ENCODE measurements at places on chromosomes 5 and 9.

DNA sequence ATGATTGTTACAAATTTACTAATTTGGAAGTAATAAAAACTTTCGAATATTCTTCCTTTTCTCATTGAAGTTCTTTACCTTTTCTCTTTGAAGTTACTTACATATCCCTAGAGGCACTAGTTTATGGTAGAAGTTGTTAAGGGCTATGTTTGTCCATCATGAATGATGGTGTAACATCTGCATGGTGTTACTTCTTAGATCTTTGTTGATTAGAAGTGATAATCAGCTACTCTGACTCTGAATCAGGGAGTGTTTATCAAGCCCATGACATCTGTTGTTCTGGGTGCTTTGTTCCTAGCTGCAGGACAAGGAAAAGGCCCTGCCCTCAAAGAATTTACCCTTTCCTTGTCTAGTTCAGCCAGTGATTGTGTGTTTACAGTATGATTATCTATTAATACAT is 32.9 kb downstream of the MAP3K1 start:
- no peak for DNase-seq

DNA sequence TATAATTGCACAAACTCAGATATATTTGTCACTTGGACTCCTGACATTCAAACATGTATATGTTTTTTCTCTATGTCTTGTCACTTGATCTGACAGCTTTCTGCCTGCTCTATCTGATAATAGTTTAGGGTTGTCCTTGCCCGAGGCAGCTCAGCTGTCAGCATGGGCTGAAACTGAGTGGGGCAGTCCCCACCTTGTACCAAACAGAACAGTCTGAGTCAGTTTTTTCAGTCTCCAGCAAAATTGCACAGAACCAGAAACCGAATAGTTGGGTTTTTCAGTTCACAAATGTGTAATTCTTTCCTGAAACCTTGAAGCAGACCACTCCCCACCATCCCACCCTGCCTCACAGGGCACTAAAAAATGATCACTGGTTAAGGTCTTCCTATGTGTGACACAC is 9.5 kb upstream of the HAND1 start:
- no peak for DNase-seq

DNA sequence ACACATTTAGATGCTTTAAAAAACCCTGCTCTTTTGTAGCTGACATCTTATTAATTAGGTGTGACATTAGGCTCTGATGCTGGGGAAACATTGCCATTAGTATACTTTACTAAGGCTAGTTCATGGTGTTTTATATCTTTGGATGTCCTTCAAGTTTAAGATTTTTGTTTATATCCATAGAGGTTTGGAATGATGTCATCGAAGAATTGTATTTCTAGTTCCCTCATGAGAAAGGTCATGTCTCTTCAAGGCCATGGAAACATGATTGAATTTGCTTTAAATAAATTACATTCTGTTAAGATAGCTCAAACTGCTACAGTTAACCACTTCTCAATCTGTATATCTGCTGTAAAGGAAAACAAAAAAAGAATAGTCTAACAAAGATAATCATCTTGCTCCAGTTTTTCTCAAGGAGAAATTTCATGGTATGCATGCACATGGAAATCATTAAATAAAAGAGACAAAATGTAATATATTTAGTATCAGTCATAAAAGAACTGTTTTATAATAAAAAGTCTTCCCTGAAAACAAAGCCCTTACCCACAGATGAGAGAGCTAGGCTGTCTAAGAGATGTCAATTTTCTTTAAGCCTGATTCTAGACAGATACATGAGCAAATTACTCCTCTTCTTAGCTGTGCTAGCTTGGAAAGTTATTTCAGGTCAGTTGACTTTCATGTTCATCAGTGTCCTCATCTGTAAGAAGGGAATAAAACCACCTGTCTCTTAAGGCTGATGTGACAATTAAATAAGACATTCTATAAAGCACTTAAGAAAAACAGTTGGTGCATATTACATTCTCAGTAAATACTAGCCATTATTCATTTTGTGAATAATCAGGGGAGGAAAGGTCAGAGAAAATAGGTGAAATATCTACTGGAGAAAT is 25.0 kb upstream of the STARD4 start:
- DNase-seq, result no peak

DNA sequence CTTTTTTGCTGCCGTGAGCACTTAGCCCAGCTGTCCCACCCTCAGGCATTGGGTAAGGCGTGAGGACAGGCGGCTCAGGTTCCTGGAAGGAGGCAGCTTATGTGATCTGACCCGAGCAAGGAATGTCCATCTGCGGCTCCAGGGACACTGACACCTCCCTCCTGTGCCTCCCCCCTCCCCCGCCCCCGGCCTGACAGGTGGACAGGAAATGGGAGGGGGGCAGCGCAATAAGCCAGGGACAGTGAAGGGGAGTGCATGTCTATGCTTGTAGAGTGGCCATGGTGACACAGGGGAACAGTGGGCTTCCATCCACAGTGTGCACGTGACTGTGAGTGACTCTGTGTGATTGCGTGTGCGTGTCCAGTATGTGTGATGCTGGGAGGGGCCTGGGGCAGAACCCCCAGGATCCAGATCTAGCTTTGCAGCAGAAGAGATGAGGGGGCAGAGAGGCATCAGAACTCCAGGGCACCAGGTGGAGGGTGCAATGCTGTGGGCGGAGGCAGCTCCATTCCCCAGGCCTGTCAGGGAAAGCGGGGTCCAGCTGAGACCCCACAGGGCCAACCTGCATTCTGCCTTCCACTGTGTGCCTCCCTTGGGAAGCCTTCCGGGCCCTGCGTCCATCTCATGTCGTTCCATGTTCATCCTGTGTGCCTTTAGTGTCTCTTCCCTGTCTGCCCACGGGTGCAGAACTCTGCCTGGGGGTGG is 30.5 kb downstream of the CNTFR start:
- DNase-seq, result no peak

GRCh38 chr9:84993105-84993504 is 323.6 kb downstream of the NTRK2 start:
- no peak for DNase-seq

- DNase-seq, result no peak
These were observed 205.0 kb downstream of the DOCK8 start for GRCh38 chr9:419571-420171.

- no peak for DNase-seq
These were observed 99.3 kb downstream of the ACTBL2 start for GRCh38 chr5:57383093-57383861.

DNA sequence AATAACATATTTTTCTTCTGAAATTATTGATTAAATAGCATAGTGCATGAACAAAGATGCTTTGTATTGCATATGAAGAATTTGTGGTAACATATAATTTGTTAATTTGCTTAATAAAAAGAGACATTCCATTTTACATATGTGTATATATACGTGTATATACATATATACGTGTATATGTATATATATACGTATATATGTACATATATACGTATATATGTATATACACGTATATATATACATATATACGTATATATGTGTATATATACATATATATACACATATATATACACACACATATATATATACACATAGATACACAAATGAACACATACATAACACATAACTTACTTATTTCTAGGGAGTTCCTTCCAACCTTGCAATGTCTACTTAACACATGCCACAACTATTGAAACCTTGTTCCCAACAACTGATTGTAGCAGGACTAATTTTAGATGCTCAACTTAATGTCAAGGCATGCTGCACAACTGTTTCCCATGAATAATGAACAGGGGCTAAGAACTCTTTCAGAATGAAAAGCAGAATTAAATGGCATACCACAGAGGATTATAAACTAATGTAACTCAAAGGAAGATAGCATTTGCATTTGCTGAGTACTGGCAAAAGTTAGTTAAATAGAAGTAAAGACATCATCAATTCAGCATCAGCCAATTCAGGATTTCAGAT is 17.4 kb downstream of the KIF24 start:
- no peak for DNase-seq

GRCh38 chr9:36264896-36265295 is 6.6 kb upstream of the GNE start:
- no peak for DNase-seq

- no peak for DNase-seq
These were observed 182.2 kb downstream of the MCTP1 start for GRCh38 chr5:95102687-95103086.

GRCh38 chr5:172855597-172856292 is 21.7 kb downstream of the ERGIC1 start:
- no peak for DNase-seq

DNA sequence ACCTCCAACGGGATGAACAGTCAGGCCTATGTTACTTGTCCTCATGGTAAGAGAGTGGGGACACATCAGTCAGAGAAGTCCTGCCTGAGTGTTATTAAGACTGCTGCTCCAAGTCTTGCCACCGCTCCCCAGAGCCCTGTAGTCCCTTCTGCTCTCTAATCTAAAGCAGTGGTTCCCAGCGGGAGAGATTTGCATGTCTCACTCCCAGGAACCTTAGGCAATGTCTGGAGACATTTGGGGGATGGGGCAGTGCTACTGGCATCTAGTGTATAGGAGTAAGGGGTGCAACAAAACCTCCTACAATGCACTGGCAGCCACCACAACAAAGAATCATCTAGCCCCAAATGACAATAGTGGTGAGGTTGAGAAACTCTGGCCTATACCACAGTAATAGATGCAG is 2.6 kb upstream of the SVEP1 start:
- no peak for DNase-seq

- DNase-seq, result no peak
These were observed 59.4 kb upstream of the C5orf46 start for GRCh38 chr5:147965715-147966114.

DNA sequence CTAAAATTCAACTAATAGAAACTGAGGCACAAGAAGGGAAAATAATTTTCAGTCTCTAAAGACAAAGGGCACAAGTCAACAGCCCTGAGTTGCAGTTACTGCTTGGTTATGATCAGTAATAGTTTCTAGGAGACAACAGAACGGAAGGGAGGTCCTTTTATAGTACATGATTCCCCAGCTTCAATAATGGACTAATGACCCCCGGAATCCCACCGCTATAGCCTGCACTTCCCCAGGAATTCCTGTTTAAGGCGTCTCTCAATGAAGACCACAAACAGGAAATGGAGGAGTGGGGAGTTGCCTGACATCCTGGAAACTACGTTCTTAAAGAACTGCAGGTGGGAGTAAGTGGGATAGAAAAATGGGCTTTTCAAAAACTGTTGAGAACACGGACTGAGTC is 60.6 kb downstream of the DIAPH1 start:
- no peak for DNase-seq

DNA sequence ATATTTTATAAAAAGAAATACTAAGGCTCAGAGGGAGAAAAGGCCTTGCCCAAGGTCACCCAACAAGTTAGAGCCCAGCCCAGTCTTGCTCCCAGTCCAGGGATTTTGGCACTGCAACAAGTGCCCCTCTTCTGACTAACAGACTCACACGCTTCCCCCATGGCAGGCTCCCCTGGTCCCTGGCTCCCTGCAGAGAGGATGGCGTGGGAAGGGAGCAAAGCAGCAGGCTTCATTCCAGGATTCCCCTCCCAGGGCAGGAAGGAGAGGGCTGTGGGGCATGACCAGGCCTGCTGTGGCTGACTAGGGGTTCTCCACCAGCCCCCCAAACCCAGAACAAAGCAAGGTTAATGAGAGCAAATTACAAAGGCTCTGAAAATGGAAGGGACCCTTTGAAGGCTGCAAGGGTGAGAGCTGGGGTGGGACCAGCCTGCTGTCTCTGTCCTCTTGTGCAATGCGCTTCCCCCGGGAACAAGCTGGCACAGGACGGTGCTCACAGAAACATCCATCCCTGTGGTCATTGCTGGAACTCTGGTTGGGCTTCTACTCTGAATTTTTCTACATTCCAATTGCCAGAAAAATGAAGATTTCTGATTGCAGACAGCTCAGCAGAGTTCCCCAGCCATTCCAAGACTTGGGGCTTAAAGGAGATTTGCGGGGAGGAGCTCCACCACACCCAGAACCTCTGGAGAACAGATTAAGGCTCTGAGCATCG is 37.1 kb upstream of the FAT2 start:
- no peak for DNase-seq

DNA sequence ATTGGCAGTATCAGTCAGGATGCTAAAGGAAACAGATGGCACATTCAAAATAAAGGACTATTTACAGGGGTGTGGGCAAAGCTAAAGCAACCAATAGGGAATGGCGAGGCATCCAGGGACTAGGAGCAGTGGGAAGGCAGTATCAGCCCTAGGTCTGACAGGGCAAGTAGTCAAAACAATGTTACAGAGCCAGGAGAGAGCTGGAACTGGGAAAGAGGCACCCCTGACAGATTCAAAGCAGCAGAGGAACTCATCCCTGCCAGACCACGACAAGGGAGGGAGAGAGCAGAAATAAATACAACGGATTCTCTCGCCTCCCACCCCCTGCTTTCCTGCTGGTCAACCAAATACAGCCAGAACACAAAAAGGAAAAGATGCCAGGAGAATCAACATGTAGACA is 371.5 kb downstream of the NR2F1-AS1 start:
- no peak for DNase-seq

GRCh38 chr5:111739416-111739815 is 17.6 kb downstream of the NREP start:
- no peak for DNase-seq

- no peak for DNase-seq
These were observed 53.6 kb downstream of the HMHB1 start for GRCh38 chr5:143865426-143866025.

DNA sequence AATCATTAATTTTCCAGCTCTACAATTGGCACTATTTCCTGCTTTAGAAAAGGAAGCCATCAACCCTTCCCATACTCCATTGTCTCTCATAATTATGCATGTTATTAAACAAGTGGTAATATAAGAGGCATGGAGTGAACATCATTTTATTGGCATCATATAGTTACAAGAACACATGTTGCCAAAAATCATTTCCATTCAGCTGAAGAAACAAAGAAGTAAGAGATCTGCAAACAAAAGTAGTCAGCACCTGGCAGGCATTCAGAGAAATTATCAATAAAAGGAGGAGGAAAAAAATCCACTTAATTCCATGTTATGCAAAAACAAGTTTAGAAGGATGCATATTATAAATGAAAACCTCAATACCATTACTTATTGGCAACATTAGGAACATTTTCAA is 1208.2 kb upstream of the C9orf72 start:
- no peak for DNase-seq

DNA sequence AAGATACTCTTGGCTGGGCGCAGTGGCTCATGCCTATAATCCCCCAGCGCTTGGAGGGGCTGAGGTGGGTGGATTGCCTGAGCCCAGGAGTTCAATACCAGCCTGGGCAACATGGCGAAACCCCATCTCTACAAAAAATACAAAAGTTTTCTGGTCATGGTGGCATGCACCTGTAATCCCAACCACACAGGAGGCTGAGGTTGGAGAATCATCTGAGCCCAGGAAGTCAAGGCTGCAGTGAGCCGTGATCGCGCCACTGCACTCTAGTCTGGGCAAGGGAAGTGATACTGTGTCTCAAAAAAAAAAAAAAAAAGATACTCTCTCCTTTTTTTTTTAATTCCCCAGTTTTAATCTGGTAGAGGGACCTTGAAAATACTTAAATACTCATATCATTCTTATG is 15.0 kb downstream of the ANKRD33B start:
- no peak for DNase-seq
